ENCODE measurements at places on chromosomes 12 and 14.

DNA sequence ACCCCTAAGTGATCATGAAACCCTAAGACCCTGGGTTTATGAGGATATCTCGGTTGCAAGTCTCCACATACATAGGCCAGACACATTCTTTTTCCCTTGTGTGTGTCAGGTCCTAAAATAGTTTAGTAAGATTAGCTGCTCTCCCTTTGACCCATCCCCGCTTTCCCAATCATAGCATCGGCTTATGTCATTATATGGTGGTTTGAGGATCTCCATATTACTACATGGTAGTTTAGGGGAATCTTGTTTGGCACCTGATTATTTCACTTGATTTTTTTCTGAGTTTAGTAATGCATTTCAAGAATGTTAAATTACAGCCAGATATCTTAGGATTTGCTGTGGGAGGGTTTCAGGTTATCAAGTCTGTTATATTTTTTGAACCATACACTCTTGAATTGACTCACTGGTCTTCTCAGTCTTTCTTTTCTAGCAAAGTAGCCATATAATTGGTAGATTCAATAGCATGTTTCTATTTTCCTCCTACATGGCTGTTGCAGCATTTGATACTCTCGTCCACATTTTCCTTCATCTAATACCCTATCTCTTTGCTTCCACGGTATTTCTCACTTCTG lies 68.3 kb upstream of the TRHDE start:
- no peak for DNase-seq

GRCh38 chr12:32535288-32535999 lies 136.1 kb downstream of the FGD4 start:
- no peak for DNase-seq

- DNase-seq = no peak
Measured at GRCh38 chr12:65125975-65126374, 4.9 kb upstream of the WIF1 start.

GRCh38 chr14:36048667-36049066 lies 127.9 kb downstream of the PTCSC3 start:
- DNase-seq = no peak

GRCh38 chr12:21881965-21882364 lies 59.3 kb downstream of the ABCC9 start:
- DNase-seq = no peak

GRCh38 chr14:33967138-33967537 lies 16.3 kb upstream of the EGLN3 start:
- DNase-seq = no peak

DNA sequence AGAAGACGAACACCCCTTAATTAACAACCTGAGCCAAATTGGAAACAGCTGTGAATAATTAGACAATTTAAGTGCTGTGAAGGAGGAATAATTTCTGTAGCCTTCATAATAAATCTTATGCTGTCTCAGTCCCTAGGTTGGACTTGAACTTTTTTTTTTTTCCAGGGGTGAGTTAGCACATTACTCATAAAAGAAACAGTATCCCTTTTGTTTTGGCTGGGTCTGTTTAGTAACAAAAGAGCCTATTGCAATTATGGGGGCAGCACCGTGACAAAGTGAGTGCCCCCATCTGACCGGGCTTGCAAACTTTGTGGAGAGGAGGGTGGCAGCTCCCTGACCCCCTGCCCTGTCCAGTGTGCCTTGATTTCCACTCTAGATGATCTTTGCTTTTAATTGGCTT lies 167.4 kb downstream of the DICER1 start:
- DNase-seq = no peak

GRCh38 chr12:105451211-105451610 lies 120.7 kb downstream of the C12orf75 start:
- DNase-seq = no peak

- DNase-seq = peak; percentile 96
Measured at GRCh38 chr12:96197503-96198272, 3.5 kb downstream of the ELK3 start.

DNA sequence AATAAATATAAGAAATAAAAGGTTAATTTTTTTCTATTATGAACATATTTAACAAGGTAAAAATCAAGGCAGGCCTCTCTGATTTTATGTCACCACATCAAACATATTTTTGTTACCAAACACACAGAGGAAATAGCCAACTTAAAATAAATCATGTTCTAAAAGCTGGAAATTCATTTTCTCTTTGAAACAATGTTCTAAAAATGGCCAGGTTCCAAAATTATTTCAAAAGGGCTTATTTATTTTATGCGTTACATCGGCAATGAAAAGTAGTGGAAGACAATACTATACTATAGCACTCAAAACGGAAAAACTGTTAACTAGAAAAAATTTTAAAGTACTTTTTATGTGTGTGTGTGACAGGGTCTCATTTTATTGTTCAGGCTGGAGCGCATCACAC lies 24.0 kb upstream of the RASSF8 start:
- DNase-seq = no peak

GRCh38 chr12:3310271-3311026 lies 180.6 kb upstream of the PRMT8 start:
- DNase-seq = no peak

- no peak for DNase-seq
Measured at GRCh38 chr12:85821206-85821605, 15.0 kb downstream of the RASSF9 start.

- no peak for DNase-seq
Measured at GRCh38 chr12:117226505-117226904, 36.2 kb upstream of the FBXO21 start.

GRCh38 chr14:91100102-91100501 lies 13.8 kb upstream of the DGLUCY start:
- DNase-seq = no peak
